Fibroblast of upper back skin (primary cell): ENCODE measurements at places on chromosomes 4 and X.

DNA sequence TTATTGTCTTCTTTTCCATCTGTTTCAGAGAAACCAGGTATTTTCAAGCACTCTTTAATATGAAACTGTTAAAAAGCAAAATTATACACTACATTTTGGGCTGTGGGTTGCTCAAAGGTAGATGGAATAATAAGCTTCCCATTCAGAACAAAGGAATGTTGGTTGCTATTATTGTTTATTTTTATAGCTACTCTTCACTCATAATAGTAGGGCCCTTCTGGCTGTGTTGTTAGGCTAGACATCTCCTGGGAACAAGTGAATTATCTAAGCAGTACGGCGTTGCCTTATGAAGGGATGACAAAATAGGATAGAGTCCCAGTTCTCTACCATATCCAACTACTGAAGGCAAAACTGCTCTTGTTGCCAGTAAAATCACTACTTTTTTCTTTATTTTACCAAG, 34.2 kb downstream of the TENM3 start:
- peak; percentile 38 for DNase-seq

- DNase-seq: no peak
Measured at GRCh38 chr4:2299794-2300193, 37.9 kb upstream of the MXD4 start.

DNA sequence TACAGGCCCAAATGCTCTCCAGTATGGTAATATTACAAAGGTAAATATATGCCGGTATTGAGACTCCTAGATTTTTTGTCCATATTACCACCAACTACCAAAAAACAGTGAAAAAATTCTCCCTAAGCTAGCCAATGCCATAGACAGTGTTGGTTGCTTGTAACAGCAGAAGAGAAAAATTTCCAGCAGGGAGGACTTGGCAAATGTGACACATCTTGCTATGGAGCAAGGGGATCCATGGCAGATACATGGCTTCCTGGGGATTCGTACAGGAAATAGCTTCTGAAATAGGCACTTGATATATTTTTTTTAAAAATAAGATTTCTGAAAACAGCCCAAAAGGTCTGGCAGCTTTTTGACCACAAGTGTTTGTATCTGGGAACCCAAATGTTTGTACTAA, 14.6 kb downstream of the SLITRK4 start:
- DNase-seq: no peak

DNA sequence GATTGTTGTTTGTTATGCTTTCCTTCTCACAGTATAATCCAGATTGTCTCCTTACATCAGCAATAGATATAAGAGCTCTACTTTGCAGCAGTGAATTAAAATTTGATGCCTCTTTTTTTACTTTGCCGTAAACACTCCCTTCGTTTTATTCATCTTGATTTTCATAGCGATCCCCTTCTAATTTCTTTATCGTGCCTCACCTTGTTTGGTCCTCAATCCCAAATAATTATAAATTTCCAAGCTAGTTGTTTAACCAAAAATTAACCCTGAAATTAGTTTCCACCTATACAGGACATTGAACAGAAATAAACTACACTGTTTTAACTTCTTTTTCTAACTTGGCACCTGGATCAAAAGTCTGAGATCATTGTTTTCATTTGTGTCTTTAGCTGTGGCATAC, 35.1 kb upstream of the GRID2 start:
- no peak for DNase-seq

DNA sequence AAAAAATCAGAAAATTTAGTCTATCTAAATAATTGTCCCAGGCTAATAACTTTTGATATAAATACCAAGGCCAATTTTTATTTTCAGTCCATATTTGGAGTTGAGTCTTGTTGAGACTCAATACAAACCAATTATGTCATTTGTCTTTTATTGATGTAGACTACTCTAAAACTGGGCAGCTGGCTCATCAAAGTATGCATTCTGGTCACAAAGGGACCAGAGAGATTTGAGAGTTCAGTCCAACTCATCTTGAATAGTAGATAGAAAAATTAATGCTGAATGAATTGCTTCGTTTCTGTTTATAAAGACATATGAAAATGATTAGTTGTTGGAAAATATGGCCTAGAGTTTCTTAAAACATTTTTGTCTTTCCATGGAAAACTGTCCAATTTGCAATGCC, 412.5 kb upstream of the KLHL4 start:
- no peak for DNase-seq

DNA sequence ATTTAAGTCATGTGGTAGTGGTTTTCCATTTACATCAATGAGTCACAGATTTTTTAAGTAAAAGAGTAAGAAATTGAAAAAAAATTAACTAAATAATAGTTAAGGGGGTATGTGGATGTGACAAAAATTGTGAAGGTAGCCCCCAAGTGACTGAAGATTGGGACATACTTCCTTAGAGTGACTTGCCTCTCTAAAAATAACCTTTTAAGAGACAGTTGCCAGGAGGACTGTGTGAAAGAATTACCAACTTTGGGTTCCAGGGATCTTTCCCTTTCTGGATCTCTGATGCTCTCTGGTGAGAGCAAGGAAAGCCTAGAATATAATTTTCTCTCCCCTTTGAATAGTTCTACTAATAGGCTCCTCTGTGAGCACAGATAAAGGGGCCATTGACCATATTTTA, 42.7 kb downstream of the NHSL2 start:
- DNase-seq: no peak

DNA sequence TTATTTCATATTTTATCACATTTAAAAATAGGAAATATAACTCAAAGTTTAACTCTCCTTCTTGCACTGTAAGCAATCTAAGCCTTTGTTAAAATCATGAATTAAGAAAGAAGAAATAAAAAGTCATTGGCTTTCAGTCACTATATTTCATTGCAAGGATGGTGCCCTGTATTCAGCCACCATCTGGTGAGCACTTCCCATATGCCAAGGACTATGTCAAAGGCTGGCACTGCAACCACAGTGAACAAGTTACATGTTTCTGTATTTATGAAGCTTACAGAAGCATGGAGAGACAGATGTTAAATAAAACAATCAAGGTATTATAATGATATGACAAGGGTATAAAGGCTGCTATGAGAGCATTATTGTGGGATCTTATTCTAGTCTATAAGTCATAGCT, 68.6 kb downstream of the PRKG2 start:
- DNase-seq: no peak
